Motor neuron (in vitro differentiated cells): ENCODE measurements at places on chromosomes 12 and 14.

GRCh38 chr14:65041434-65041915 lies 54.8 kb downstream of the FNTB start:
- ATAC-seq: no peak

GRCh38 chr12:98819071-98819470 lies 174.0 kb downstream of the APAF1 start:
- ATAC-seq: no peak

GRCh38 chr12:116542345-116542956 lies 16.7 kb upstream of the MAP1LC3B2 start:
- ATAC-seq: peak; percentile 18

DNA sequence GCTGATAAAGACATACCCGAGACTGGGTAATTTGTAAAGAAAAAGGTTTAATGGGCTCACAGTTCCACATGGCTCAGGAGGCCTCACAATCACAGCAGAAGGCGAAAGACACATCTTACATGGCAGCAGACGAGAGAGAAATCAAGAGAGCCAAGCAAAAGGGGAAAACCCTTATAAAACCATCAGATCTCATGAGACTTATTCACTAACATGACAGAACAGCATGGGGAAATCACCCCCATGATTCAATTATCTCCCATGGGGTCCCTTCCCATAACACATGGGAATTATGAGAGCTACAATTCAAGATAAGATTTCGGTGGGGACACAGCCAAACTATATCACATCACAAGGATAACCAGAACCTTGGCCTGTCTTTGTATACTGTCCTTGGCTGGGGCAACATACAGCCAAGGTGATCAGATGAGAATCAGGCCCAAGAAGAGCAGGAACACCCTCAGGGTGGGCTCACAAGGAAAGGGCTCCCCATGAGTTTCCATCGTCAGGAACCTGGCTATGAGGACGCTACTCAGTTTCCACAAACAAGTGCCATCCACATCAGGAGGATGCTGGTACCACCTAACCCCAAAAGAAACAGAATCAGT lies 152.7 kb downstream of the FOXN3 start:
- no peak for ATAC-seq

GRCh38 chr12:114679452-114679875 lies 4.5 kb downstream of the TBX3 start:
- no peak for ATAC-seq

GRCh38 chr14:31278883-31279282 lies 71.3 kb upstream of the HECTD1 start:
- no peak for ATAC-seq

GRCh38 chr12:2912216-2912575 lies 21.5 kb downstream of the TULP3 start:
- ATAC-seq: no peak

DNA sequence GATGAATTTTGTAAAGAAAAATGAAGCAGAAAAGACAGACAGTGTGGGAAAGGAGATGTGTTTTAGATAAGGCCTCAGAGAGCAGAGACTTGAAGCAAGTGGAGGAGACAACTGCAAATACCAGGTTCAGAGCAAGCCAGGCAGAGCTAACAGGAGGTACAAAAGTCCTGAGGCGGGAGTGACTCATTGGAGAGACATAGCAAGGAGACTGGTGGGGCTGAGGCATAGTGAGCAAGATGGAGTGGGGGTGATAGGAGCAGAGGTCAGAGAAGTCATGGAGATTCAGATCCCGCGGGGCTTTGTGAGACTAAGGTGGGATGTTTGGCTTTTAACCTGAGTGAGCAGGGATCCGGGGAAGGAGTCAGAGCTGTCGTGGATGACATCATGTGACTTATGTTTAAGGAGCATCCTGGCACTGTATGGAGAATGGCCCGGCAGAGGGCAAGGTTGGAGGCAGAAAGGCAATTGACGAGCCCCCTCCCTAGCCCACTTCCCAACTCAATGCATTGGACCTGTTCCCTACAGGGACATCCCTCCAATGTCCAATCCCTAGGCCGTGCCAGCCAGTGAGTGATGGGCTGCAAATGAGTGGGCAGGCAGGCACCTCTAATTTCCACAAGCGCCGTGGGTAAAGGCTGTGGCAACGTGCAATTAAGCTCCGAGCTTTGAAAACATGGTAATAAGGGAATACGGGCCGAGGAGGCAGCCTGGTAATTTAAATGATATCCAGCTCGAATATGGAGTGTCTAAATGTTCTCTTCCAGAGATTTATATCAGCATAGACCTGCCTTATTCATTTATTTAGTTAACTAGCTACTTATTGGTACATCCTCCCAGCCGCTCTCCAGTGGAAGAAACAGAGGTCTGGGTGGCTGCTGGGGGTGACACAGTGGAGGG lies 206.8 kb upstream of the LHX5 start:
- peak; percentile 65 for ATAC-seq

- no peak for ATAC-seq
These were observed 322.5 kb downstream of the SYT1 start for GRCh38 chr12:79187032-79187431.

DNA sequence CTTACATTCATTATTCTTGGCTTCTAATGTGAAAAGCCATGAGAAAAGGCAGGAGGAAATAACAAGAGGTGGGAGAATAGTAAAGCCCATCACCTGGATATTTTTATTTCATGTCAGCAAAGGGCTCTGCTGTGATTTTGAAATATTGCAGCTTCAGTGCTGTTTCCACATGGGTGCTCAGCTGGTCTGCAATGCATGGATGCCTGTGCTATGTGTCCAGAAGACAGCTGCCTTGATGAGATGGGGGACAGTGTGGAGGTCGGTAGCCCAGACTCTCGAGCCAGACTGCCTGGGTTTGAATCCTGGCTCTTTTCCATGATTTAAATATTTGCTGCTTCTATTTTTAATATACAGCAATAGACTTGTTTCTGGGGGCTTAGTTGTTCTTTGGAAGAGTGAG lies 477.5 kb upstream of the GARIN6 start:
- ATAC-seq: no peak

DNA sequence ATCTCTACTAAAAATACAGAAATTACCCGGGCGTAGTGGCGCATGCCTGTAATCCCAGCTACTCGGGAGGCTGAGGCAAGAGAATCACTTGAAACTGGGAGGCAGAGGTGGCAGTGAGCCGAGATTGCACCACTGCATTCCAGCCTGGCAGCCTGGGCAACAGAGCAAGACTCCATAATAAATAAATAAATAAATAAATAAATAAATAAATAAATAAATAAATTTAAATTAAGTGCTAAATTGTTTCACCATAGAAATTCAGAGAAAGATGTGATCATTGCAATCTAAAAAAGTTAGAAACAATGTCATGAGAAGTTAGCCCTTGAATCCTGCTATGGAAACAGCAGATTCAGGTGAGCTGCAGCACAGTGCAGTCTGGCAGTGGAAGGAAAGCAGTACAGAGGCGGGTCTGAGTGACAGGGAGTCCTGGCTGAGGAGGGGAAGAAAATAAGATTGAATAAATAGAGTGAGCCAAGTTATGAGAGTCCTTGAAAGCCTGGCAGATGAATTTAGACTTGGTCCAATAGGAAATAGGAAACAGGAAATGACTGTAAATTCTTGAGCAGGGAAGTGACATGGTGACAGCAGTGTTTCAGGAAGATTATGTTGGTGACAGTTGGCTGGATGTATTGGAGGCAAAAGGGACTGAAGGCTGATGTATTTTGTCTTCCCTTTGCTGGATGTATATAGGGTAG lies 241.5 kb downstream of the GXYLT1 start:
- ATAC-seq: no peak

DNA sequence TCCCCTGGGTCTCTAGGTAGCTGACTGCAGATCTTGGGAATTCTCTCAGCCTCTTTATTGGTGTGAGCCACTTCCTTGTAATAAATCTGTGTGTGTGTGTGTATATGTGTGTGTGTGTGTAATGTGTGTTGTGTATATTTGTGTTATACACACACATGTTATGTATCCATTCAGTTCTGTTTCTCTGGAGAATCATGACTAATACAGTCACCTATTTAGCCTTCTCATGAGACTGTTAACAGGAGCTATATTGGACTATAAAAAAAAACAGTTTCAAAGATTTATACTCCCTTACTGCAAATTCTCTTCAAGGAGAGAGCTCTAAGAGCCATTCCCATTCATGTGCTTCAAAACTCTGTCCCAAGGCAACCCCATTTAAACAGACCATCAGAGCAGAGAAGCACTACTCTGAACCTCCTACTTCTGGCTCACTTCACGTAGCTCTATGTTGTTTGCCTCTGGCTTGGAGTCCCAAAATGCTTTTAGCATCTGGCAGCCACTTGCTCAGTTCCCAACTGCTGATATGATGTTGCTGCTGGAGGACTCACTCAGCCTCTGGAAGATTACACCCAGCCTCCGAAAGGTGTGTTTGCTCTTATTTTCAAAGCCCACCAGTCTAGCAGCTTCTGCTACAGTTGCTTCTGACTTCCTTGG lies 48.7 kb upstream of the KITLG start:
- ATAC-seq: no peak

- no peak for ATAC-seq
These were observed 718.0 kb downstream of the C12orf50 start for GRCh38 chr12:87311206-87311605.

- no peak for ATAC-seq
These were observed 536.3 kb downstream of the TMEM121 start for GRCh38 chr14:106062502-106063272.

- ATAC-seq: no peak
These were observed 3.2 kb downstream of the DGLUCY start for GRCh38 chr14:91116913-91117588.

DNA sequence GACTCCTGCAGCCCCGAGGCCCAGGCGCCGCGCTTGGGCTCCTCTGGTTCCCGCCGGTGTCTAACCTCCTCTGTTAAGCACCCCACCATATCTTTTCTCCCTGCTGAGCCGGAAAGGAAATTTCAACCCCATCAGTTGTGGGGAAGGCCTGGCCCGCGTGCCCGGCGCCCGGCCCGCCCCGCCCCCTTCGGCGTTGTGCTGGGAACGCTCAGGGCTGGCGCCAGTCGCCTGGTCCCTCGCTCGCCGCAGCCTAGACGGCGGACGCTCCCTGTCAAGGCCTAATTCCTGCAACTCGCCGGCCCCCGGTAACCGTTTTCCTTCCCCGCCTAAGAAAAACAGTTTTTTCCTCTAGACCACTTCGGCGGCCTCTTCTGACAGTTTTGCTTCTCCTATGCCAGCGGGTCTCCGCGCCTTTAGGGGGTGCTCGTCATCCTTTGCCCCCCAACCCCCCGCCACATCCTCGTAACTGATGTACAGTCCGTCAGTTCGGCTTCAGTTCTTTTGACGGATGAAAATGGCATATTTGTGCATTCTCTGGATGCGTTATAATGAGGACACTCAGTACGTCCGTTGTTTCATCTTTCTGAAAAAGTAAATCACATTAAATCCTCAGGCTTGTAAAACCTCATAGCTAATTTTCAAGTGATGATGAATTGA lies 506 bp upstream of the NAP1L1 start:
- peak; percentile 73 for ATAC-seq

DNA sequence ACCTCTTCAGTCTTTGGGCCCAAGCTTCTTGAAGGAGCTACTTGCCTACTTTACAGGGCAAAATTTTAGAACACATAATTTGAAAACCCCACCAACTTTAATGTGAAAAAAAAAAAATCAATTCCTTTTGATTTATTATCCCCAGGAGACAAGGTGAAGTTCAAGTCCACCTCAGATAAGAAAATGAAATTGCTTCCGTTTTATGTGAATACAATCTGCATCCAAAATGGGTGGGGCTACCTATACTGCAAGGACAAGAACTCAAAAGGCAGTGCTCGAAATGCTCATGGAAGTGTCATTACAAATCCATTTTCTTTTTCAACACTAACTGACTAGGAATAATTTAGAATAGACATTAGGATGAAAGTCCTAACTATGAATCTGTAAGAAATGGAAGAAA lies 45.7 kb downstream of the SSPN start:
- no peak for ATAC-seq

DNA sequence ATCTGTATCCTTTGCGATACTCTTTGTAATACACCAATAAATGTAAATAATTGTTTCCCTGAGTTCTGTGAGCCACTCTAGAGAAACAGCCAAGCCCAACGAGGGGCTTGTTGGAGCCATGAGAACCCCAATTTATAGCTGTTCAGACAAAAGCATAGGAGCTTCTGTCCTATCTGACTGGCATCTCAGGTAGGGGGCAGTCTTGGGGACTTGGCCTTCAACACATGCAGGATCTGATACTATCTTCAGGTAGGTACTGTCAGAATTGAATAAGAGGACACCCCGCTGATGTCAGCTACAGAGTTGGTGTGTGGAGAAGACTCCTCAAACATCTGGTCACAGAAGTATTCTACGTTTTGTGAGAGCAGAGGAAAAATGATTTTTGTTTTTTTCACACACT lies 25.3 kb downstream of the TXNDC16 start:
- ATAC-seq: no peak

GRCh38 chr12:25829192-25829591 lies 129.3 kb upstream of the RASSF8 start:
- ATAC-seq: no peak

DNA sequence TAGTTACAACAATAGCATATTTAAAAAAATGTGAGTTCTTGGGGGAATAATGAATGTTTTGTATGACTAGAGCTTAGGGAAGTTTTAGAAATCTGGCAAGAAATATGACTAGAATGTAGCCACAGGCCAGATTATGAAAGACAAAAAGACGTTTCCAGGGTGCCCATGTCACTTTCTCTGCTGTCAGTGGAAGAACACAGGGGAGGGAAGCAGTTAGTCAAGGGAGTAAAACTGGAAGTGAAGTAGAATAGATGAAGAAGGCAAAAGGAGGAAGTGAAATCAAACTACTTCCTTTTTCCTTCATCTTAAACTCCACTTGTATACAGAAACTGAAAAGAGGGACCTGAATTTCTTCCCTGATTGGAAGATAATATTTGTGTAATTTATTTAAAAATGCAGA lies 81.2 kb upstream of the ATP2B1 start:
- ATAC-seq: no peak

DNA sequence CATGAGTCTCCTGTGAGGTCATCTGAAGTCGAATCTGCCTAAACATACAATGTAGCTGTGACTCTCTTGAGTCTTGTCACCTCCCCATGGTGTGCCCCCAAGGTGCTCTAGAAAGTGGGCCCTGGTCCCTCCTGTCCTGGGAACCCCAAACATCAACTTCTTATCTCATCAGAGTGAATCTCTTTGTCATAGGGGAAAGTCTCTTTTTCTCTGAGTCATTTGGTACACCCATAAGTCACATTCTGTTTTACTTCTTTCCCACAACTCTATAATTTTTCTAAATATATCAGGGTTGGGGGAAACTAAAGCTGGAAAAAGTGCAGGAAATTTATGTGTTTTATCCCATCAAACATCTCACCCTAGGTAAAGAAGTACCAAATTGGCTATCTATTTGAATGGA lies 12.9 kb downstream of the SDR9C7 start:
- ATAC-seq: no peak

- ATAC-seq: no peak
These were observed 37.5 kb downstream of the TTC7B start for GRCh38 chr14:90778571-90779255.

GRCh38 chr14:99574099-99574880 lies 29.7 kb downstream of the CCDC85C start:
- ATAC-seq: peak; percentile 27
